RKO (cell line): ENCODE measurements at places on chromosomes 12 and 14.

DNA sequence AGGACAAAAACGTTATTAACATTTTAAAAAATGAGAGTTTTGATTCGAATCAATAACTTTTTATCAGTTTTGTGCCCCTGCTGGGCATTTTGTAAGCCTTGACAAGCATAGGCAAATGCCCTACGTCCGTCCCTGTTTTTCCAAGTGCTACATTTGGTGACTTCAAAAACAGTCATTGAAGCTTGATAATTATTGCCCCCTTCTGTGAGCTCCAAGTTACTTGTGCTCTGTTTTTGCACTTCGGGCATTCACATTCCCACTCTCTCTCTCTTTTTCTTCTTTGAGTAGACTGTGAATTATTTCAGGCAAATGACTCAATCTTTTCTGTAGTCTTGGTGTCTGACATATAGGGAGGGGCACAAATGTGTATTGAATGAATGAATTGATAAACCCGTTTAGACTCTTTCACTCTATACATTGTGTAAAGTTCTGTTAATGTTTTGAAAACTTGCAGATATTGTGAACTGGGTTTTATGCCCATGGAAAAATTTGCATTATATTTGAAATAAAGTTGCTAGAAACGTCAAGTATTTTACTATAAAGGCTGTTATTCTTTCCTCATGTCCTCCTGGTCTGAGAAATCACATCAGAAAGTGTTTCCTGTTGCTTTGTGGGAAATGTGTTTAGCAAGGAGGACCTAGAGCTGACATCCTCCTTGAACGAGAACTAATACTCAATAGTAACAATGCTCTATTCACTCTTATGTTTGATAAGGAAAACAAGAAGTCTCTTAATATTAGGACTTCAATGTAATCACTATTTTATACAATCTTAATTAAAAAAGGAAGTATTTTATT, 1.4 kb downstream of the APAF1 start:
- peak; percentile 74 for DNase-seq

DNA sequence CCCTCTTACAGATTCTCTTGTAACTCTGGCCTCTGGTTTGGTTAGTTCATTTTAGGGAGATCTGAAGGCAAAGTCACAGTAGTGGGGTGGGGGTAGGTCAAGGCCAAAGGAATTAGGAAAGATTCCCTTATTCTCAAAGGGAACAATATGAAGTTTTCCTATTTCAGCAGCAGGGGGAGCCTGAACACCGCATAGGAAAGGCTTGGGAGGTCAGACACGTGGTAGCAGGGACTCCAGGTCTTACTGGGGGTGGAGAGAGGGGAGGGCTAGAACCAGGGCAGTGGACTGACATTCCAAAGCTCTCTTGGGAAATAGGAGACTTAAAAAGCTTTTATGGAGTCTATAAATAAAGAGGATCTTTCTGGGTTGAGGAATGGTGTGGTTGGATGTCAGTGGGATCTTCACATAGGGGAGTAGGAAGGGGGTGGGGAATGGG, 1.3 kb downstream of the ZC3H10 start:
- DNase-seq: peak; percentile 93

DNA sequence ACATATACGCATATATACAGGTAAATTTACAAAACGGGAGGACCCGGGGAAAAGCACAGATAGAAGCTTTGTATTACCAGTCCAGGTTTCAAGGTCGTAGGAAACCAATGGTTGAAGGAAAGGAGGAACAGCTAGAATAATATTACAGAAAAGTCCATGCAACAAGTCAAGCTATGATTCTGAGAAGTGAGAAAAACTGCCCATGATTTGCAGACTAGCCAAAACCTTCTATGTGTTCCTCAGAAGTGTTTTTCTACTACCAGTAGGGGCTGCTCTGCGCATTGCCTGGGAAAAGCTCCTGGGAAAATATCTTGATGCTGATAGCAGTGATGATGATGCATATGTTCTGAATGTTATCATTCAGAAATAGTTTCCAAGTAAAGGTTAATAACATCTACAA, 2.2 kb downstream of the PDZRN4 start:
- DNase-seq: peak; percentile 28

GRCh38 chr14:63745858-63746425, 18.1 kb upstream of the SGPP1 start:
- no peak for DNase-seq

GRCh38 chr12:100472325-100472724, 1.3 kb upstream of the NR1H4 start:
- no peak for DNase-seq

GRCh38 chr14:70137788-70138187, 51.0 kb downstream of the SLC8A3 start:
- DNase-seq: no peak

DNA sequence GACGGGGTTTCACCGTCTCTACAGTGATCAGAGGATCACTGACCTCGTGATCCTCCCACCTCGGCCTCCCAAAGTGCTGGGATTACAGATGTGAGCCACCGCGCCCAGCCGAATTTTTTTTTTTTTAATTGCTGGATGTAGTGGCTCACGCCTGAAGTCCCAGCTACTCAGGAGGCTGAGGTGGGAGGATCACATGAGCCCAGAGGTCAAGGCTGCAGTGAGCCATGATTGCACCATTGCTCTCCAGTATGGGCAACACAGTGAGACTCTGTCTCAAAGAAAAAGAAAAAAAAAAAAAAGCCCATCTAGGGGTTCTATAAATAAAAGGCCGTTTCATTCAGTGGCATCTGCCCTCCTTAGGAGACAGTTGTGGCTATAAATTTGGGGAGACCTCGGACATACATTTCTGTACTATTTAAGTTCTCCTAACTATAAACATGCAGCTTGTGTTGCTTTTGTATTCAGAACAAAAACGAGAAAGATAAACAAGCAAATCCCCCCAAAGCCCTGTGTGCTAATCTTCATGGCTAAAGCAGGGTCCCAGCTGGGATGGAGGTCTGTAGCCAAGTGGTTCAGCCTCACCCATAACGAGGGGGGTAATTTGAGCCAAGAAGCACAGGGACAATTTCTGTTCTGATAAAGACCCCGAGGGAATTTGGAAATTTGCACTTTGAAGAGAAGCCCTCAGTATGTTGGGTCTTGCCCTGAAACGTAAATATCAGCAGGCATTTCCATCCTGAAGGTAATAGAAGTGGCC, 35.0 kb upstream of the BCL7A start:
- no peak for DNase-seq

GRCh38 chr12:103882861-103883596, 42.0 kb upstream of the NT5DC3 start:
- DNase-seq: no peak

DNA sequence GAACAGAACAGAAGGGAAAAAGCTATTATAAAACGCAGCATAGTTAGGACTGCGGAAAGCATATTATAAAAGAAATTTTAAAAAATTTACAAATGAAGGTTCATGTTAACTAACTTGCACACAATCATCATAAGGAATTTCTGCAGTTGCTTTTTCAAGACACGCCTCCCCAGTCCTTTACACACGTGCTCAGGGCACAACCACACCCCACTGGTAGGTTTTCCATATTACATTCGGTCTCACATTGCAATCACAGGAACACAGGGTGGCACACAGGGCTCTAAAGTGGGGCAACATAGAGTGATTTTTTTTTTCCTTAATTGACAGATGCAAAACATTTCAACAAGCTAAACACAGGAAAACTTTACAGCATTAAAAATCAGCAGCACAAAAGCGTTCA, 69.7 kb downstream of the DICER1 start:
- DNase-seq: no peak

DNA sequence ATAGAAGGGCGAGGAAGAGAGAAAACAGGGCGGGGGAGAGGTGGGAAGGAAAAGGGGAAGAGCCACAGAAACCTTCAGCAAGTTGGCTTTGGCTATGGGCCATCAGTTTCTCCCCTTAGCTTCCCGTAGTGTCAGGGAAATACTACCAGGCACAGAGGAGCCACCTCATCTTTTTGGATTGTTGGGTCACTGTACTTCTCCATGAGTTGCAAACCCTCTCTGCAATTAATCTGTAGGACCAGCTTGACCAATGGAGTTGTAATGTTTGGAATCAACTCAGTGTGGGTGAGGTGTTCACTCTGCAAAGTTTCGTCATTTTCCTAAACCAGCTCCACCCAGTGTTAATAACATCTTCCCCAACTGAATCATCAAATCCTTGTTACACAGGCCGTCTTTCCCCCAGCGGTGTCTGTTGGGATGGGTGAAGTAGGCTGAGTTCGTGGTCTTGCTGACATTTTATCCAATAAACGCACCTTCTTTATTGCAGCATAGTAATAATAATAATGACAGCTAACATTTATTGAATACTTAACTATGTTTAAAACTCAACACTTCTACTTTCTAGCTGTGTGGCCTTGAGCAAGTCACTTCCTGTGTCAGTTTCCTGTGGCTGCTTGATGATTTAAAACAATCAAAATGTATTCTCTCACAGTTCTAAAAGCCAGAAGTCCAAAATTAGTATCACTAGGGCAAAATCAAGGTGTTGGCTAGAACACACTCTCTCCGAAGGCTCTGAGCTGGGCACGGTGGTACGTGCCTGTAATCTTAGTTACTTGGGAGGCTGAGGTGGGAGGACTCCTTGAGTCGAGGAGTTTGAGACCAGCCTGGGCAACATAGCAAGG, 8.1 kb upstream of the GLTP start:
- peak; percentile 96 for DNase-seq

DNA sequence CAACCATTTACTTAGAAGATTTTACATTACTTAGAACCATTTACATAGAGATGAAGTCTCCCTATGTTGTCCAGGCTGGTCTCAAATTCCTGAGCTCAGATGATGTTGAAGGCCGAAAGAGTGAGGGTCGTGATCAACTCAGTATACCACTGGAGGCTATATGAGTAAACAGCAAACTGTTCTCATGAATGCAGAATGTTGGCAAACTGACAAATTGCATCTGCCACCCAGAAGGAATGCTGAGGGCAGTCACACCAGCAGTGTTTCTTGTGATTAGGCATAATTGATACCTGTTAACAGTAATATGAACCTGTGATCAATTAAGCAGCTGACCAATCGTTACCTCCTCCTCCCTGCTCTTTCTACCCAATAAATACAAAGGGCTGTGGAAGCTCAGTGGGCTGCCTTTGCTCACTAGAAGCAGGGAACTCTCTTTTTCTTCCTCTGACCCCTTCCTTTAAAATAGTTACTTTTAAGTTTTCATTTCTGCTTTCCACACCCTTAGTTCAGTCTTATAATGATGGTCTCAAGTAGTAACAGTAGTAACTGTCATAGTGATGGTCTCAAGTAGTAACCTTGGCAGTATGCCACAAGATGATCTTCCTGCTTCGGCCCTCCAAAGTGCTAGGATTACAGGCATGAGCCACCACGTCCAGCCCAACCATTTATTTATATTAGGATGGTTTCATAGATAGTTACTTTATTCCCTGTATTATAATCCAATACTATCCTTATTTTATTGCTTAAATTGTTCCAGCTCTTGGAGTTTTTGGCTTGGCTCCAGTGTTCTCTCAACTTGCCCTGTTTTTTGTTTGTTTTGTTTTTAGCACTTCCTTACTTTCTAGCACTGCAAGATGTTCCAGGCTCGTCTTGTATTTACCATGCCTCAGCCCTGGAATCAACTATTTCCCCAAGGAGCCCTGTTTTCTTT, 25.8 kb downstream of the LIMA1 start:
- DNase-seq: no peak

- DNase-seq: no peak
Observed at GRCh38 chr12:121128908-121129810, 3.5 kb upstream of the P2RX7 start.

- DNase-seq: no peak
Observed at GRCh38 chr12:120406069-120406468, 31.8 kb upstream of the COX6A1 start.

DNA sequence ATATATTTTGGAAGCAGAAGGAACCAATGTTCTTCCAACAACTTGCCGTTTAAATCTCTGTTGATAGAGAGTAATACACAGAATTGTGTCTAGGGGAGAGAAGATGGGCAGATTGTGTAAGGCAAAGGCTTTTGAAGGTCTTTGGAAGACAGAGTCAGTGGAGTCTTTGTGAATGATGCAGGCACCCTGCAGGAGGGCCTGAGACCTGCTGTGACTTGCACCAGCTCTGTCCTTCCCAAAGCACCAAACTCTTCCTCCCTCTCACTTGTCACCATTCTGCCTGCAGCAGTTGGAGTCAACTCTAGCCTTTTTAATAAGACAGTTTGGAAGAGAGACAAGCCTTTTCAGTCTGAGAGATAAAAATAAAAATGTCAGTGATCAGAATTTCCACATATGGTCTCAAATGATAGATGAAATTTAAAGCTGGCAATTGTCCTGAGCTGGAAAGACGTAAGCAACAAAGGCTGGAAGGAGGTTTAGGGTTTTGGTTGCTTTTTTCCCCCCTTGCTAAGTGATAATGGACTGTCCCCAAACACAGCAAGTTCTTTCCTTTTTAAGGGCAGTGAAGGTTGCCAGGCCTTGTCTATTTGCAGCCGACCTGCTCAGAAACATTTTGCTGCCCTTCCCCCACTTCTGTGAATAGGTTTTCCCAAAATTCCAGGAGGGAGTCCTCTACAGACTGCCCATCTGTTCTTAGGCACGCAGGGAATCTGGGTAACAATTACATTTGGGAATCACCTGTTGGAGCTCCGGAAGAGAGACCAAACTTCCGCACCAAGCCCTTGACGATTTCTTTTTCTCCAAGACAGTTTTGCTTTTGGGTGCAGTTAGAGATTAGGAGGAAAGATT, 103.0 kb upstream of the NTF3 start:
- DNase-seq: no peak

DNA sequence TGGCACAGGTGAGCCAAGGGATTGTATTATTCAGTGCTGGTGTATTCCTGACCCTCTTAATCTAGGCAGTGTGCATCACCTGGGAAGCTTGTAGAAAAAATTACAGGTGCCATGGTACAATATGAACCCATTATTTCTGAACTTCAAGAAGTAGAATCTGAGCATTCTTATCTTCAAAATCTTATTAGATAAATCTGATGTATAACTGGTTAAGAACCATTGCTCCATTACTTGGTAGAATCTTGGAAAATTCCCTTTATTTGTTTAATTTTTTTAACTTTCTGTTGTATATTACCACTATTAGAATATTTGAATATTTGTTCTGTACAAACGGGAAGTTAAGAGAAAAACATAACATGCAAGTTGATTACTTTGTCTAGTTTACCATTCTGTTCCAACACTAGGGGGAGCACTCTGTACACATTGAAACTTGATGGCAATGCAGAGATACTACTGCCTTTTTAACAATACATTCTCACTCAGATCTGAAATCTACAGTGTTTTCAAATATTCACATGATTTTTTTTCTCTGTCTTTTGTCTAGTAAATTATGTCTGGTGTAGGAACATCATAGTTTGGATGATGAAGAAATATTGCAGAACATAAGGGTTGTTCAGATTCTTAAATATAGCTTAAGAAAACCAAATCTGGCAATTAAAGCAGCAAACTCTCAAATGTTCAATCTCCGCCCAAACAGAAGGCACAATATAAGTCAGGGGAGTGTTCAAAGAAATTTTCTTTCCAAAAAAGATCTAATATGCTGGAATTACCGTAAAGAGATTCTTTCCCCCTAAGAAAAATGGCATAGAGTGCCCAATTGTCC, 196.6 kb downstream of the PCNX1 start:
- peak; percentile 78 for DNase-seq

GRCh38 chr12:65756267-65756666, 68.0 kb upstream of the HMGA2 start:
- no peak for DNase-seq

GRCh38 chr12:57584690-57585089, 6.3 kb upstream of the PIP4K2C start:
- DNase-seq: no peak
